ENCODE measurements at places on chromosomes 16 and 17.
A peak's percentile ranks its signal among the peaks of the same experiment; 100 is the strongest.

DNA sequence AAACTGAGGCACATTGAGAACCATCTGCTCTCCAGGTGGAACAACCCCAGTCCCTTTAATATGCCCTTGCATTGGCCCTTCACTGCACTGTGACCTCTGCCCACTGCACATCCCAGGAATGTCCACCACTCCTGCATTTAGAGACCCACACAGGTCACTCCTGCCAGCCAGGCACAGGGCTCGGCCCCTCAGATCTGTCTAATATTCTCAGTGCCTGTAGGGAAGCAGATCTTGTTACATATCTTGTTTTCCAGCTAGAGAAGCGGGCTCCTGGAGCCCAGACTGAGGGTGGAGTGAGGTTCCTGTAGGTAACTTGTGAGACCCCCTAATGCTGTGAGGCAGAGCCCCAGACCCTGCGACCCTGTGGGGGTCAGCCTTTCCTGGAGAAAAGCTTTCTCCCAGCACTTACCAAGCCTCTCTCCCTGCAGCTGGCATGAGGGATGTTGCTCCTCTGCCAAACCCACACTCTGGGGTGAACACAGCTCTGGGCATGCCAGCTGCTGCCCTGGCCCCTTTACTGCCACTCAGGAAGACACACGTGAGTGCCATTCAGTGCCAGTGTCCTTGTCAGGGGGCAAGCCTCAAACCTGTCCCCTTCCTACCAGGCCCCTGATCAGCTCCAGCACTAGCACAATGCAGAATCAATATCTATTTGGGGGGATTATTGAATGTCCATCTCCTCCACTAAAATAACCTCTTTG lies 40.3 kb upstream of the CRHR1 start:
- no peak for DNase-seq

DNA sequence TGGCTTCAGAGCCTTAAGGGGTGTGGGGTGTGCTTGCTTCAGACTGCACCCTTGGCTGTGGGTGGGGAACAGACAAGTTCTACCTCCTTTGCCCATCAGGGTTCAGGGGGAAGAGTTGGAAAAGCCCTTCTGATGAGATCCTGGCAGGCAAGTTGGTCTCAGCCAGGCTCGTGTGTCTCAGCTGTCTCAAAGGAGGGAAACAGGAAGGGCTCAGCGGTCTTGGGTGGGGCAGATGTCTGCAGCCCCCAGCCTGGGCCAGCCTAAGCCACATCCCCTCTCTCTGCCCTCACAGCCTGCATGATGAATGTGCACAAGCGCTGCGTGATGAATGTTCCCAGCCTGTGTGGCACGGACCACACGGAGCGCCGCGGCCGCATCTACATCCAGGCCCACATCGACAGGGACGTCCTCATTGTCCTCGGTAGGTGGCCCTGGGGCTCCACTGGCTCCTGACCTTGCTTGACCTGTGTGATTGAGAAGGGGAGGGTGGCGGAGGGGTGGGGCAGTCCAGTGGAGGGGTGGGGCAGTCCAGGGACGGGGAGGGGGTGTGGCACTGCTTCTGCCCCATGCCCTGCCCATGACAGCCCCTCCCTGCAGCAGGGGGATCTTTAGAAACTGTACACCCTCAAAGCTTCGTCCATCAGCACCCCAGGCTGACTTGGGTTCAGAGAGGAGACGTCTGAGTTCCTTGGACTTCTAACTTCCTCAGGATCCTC lies 199.5 kb downstream of the PRKCB start:
- no peak for DNase-seq

- DNase-seq, result no peak
These were observed 12.0 kb downstream of the MYL4 start for GRCh38 chr17:47221154-47221553.

GRCh38 chr17:71208111-71208704 lies 912.6 kb upstream of the SOX9 start:
- no peak for DNase-seq

DNA sequence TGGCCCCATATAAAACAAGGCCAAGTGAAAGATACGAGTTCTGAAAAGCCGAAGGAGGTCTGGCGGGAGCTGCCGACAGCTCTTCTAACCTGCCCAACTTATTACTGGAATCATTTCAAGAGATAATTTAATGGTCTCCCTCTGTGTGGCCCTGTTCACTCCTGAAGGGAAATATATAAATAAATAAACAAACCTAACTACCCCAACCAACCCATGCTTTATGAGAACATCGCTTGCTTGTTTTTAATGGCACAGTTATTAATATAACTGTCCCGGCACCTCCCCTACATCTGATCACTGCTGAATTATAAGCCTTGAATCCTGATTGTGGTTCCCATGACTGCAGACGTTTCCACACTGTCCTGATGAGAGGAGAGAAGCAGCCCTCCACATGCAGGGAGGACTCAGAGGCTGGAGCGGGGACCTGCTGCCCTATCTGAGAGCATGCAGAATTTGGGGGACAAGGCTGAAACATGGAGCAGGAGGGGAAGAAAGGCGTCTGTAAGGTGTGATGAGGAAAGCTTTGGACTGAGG lies 22.2 kb downstream of the CDK5RAP3 start:
- DNase-seq, result no peak

GRCh38 chr16:1775846-1776671 lies 3.1 kb upstream of the MRPS34 start:
- no peak for DNase-seq

DNA sequence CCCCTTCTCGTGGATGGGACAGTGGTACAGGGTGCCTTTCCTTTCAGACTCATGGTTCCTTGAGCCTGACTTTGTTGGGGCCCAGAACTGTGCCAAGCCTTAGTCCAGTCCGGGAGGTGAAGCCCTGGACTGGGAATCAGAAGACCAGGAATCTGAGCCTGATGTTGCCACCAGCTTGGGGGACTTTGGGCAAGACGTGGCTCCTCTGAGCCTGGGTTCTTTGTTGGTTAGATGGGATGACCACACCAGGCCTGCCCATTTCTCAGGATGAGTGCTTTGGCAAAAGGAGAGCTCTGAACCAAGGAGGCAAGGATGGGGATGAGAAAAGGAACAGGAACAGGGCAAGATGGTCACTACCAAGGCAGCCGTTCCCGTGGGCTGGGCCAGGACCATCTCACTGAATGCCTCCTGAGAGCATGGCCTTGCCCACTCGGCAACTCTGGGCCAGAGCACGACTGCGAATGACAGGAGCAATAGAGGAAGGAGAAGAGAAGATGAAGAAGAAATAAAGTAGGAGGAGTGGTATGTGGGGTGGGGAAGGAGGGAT lies 32.5 kb downstream of the PITPNM3 start:
- no peak for DNase-seq

DNA sequence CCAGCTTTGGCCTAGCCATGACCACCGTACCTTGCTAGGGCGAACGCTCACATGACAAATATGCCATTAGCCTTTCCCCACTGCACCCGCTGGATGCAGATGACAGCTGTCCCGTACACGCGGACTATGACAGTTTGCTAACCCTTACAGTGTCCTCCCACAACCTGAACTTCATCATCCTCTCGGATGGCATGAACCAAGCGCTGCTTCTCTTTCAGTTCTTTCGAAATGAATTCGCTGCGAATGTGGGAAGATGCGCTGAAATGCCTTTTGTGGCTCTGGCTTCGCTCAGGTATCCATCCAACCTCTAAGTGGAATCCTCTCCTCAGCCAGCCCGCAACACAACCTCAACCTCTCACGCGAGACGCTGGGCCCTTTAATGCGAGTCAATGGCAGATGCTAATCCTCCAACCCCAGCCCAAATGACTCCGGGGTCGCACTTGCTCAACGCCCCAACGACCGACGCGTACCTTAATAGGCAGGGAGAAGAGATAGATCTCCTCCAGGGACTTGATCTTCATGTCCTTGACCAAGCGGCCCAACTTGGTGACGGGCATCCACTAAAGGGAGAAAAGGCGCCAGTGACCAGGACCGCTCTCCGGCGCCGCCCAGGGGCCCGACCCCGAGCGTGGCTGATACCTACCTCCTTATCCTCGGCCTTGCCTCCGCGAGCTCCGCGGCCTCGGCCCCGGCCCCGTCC lies 670 bp downstream of the RPS2 start:
- DNase-seq, result peak; percentile 62

GRCh38 chr16:20849589-20850390 lies 43.5 kb downstream of the REXO5 start:
- peak; percentile 75 for DNase-seq

DNA sequence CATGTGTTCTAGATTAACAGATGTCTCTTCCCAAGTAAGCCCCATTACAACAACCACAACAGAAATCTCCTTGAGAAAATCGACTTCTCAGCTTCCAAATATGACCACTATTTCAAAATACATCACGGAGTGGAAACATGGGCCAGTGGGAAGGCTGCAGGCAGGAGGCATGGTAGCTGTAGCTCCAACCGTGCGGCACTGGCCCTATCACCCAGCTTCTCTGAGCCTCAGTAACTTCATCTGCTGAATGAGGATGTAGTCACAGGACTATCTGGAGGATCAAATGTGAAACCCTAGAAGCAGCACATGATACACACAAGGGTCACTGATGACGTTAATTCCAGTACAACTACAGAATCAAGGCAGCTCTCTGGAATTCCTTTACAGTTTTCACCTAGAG lies 112.2 kb downstream of the VPS53 start:
- no peak for DNase-seq

DNA sequence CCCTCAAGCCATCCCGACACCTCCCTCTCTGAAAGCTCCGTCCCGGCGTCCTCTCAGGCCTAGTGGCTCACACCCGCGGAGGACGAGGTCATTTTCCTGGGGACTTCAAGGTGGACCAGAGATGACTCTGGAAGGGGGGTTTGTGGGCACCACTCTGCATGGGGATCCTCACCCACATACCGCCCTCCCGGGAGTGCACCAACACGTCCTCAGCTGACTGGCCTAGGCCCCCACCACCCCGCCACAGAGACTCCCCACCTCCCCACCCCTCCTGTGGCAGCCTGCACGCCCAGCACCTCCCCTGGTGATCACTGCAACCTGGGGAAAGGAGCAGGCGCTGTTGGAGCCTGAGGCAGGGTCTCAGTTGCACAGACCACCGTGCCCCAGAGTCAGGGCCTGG lies 2.4 kb upstream of the SOX8 start:
- no peak for DNase-seq

- no peak for DNase-seq
These were observed 25.5 kb downstream of the CDH5 start for GRCh38 chr16:66391726-66392670.

- no peak for DNase-seq
These were observed 54.9 kb upstream of the NACA2 start for GRCh38 chr17:61645920-61646319.

- DNase-seq, result no peak
These were observed 53.6 kb upstream of the ADORA2B start for GRCh38 chr17:15891318-15891717.

GRCh38 chr17:77756846-77757560 lies 201.5 kb upstream of the TNRC6C start:
- DNase-seq, result no peak

DNA sequence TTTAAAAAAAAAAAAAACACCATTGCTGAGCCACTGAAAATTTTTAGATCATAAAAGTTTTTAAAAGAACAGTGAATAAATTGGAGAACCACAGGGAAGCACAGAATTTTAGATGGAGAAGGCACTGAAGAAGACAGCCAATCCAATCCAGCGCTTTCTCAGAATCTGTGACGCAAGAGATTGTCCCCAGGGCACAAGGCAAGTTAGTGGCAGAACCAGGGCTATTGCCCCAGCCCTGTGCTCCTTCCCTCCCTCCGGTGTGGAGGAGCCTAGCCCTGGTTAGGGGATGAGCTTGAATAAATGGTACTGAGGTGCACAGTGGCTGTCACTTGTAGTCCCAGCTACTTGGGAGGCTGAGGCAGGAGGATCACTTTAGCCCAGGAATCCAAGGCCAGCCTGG lies 108.3 kb downstream of the ZNF423 start:
- DNase-seq, result no peak

GRCh38 chr17:68775318-68775717 lies 174.2 kb upstream of the FAM20A start:
- no peak for DNase-seq

- no peak for DNase-seq
These were observed 8.2 kb downstream of the SLC46A1 start for GRCh38 chr17:28397687-28398279.

GRCh38 chr17:68700421-68700820 lies 99.3 kb upstream of the FAM20A start:
- DNase-seq, result no peak

DNA sequence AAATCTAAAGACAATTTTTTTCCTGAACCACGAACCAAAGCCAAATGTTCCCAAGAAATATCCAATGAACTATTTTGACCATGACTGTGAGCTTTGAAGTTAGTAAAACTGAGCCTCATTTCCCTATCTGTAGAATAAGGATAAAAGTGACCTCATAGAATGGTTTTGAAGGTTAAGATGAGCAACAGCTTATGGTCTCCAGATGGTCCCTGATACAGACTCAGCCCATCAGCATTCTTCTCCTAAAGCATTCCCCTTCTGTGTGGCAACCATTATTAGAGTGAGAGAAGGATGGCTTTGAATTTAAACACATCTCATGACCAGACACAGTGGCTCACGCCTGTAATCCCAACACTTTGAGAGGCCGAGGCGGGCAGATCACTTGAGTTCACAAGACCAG lies 70.1 kb downstream of the COPRS start:
- DNase-seq, result no peak

- peak; percentile 39 for DNase-seq
These were observed 2.3 kb downstream of the IL21R start for GRCh38 chr16:27404163-27404823.

- DNase-seq, result no peak
These were observed 22.9 kb downstream of the DHRS7B start for GRCh38 chr17:21149621-21150020.

- DNase-seq, result no peak
These were observed 9.1 kb downstream of the TIMP2 start for GRCh38 chr17:78915872-78916632.

- DNase-seq, result no peak
These were observed 15.8 kb downstream of the TEKT1 start for GRCh38 chr17:6815775-6816174.

DNA sequence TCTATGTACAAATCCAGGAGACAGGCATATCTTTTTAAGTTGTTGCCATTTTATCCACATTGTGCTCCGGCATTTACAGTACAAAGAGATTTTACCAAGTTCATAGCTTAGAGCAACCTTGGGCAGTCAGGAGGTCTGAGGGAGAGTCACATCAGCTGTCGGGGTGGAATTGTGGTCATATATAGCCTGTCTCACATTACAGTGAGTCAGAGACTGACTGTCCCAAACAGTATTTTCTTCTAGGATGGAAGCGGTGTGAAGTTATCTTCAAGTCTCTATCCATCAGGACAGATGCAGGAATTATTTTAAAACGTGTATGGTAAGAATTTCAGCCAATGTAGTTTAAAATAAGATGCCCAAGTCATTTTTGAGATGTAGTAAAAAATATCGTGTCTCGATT lies 53.0 kb downstream of the GPRC5B start:
- DNase-seq, result no peak

GRCh38 chr16:12500771-12501170 lies 302.9 kb downstream of the CPPED1 start:
- DNase-seq, result peak; percentile 9

Data from stimulated activated CD4-positive, alpha-beta T cell treated with anti-CD3 and anti-CD28 coated beads, Interleukin-2, amount 100 ng/mL, for 24 hours (primary cell).